ENCODE measurements at places on chromosomes 1 and 21.

- no peak for DNase-seq
These were observed 512.2 kb downstream of the NPHP4 start for GRCh38 chr1:5479876-5480646.

- DNase-seq = peak; percentile 59
These were observed at the start of gene ODF2L for GRCh38 chr1:86395751-86396497. ODF2L (minus strand) TSS chr1:86396323; CDS start chr1:86387027, 9,296 bp downstream.

GRCh38 chr1:160115545-160116282 lies at the start of gene ATP1A2:
ATP1A2 (plus strand) TSS chr1:160115759; CDS start chr1:160115862, 103 bp downstream.
- no peak for DNase-seq

- no peak for DNase-seq
These were observed 19.3 kb upstream of the PTPRF start for GRCh38 chr1:43511394-43511793.

DNA sequence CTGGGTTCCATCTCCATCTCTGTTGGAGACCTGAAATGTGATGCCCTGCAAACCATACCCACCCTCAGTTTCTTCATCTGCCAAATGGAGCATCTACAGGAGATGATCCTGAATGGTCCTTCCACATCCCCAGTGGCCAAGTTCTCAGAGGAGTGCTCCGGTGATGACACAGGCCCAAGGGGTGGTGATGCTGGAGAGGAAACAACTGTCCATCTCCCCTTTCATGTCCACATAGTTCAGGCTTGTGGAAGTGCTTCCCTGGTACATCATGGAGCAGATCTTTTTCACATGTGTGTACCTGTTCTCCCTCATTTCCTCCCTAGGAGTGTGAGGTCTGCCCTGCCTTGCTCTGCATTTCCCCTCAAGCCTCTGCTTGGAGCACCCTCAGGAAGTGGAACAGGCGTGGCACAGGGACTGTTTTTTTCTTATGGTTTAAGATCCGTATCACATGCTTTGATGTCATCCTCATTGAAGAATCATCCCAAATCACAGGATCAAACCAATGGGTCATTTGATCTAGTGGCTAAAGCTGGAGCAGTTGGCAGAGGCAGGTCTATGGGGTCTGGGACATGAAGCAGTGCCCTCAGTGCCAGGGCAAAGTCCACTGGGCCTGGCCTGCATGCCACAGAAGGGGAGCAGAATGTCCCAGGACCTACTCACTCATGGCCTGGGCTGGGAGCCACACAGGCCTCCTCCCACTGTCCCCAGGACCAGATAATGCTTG lies 8.2 kb upstream of the TRIM63 start:
- no peak for DNase-seq

DNA sequence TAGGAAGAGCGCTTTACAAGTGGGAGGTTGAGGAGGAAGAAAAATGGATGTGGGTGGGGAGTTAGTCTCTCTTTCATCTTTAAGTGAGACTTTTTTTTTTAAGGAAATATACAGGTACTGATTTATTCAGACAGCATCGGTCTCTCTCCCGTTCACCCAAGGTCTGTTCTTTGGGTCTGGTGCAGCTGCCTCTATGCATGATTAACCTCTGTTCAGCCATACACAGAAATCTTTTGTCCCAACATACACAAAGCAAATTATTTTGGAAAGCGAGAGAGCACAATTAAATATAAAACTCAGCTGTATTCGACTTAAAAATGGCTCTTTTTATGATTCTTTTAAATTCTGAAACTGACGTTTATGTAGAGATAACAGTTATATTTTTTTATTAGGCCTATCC lies 11.0 kb downstream of the PROX1 start:
- no peak for DNase-seq

DNA sequence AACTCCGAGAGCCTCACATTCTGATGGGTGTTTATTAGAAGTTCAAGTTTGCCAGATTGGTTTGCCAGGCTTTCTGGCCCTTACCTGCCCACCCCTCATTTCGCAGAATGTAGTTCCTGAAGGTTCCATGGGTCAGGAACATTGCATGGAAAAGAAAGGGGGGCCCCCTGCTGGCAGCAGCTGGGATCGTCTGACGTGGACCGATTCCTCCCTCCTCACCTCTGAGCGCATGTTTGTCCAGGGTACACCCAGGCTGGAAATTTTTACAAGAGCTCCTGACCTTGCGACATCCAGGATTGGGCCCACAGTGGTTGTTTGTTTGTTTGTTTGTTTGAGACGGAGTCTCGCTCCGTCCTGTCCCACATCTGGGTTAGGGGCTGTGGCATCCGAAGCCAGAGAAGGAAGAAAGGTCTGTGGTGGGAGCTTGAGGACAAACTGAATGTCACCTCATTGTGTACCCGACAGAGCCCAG lies 126.0 kb upstream of the TMEM51 start:
- no peak for DNase-seq

- no peak for DNase-seq
These were observed 22.0 kb downstream of the DONSON start for GRCh38 chr21:33566514-33566913.

- no peak for DNase-seq
These were observed 304.3 kb upstream of the ESRRG start for GRCh38 chr1:217027403-217028080.

DNA sequence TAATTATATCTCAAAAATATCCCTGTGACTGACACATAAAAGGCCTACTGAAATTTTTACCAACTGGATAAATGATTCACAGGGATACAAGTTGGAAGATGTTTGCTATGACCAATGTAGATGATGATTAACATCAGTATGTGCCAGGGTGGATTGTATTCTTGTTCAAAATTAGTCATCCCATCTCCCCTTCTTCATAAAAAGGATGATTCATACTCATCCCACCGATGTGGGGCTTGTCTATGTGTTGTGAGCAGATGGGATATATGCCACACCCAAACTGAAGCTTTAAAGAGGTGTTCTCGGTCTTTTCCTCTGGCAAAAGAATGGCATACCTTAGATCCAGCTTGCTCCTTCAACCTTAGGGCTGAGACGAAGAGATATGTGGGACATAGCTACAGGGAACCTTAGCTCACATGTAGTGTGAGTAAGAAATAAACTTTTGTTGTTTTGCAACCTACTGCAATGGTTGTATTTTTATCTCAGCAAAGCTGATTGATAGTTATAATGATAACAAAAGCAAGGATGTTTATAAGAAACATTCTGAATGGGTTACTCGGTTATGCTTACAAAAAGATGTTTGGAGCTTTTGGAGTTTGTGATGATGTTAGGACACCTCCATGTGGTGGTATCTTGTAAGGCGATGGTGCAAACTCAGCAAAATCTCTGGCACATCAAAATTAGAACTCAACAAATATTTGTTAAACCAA lies 29.4 kb downstream of the SPATA17 start:
- DNase-seq = no peak

GRCh38 chr1:96820107-96820506 lies 98.5 kb downstream of the PTBP2 start:
- no peak for DNase-seq

Data from NCI-H1436 treated with DMSO at 0.1 percent for 48 hours (cell line).